ENCODE measurements at places on chromosomes 16 and 17. TPM values are rescaled to one million over a fixed set of nuclear protein-coding genes. Genes with fewer than 3 reads are reported as not detected.

GLYR1 gene
- total RNA-seq, result 47.5 TPM

MEFV gene
- total RNA-seq, result not detected

COX6A2 gene
- not detected for total RNA-seq

TSPAN10 gene
- 4.4 TPM for total RNA-seq

AURKB gene
- total RNA-seq, result 173 TPM

SLC13A2 gene
- total RNA-seq, result 0.06 TPM

KCTD19 gene
- not detected for total RNA-seq

P2RX1 gene
- total RNA-seq, result 0.03 TPM

MCRIP1 gene
- total RNA-seq, result 87.6 TPM

ITGA3 gene
- total RNA-seq, result 429 TPM

ADCY9 gene
- total RNA-seq, result 8.5 TPM

GNGT2 gene
- total RNA-seq, result 0.18 TPM

LRRC36 gene
- not detected for total RNA-seq

G6PC3 gene
- 174 TPM for total RNA-seq

Data from A549 treated with DMSO at 1 μM for 4 hours (cell line).